ENCODE measurements at places on chromosomes 16 and 17.

DNA sequence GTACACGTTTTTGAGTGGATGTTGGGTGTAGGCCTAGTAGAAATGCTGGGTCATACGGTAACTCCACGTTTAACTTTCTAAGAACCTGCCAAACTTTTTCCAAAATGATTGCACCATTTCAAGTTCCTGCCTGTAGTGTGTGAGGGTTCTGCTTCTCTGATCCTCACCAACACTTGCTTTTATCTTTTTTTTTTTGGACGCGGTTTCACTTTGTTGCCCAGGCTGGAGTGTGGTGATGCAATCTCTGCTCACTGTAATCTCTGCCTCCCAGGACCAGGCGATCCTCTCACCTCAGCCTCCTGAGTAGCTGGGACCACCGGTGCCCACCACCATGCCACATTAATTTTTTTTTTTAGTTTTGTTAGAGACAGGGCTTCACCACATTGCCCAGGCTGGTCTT, 23.5 kb downstream of the ZNF750 start:
- no peak for DNase-seq

DNA sequence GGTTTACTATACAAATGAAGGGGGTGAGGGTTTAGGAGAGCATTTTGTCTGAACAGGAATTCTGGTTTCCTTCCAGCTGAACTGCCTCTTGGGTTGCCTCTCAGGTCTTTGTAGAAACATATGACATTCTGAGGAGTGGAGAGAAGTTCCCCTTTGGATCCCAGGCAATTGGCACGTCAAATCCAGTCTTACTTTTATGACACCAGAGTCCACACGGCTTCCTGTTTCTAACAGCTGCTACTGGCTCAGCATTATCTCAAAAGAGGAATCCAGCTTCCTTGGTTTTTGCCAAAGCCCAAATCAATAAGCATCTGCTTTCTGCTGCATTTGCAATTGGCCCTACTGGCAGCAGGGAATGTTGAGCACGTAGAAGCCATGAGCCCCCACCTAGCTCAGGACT, 97.6 kb upstream of the FAM20A start:
- no peak for DNase-seq

- DNase-seq = no peak
Measured at GRCh38 chr17:9218064-9218635, 196.8 kb downstream of the NTN1 start.

GRCh38 chr17:76174037-76174436, 33.0 kb upstream of the FOXJ1 start:
- no peak for DNase-seq
